ENCODE measurements at places on chromosomes 5 and 9.

GRCh38 chr5:143231973-143232812 lies 171.3 kb downstream of the NR3C1 start:
- DNase-seq: no peak

GRCh38 chr9:88781628-88782391 lies 209.5 kb upstream of the S1PR3 start:
- peak; percentile 94 for DNase-seq

- DNase-seq: no peak
Measured at GRCh38 chr5:42642006-42642405, 114.6 kb upstream of the CCDC152 start.

- DNase-seq: peak; percentile 90
Measured at GRCh38 chr5:40405230-40405629, 274.5 kb upstream of the PTGER4 start.

GRCh38 chr9:16243798-16244197 lies 626.7 kb downstream of the BNC2 start:
- no peak for DNase-seq

DNA sequence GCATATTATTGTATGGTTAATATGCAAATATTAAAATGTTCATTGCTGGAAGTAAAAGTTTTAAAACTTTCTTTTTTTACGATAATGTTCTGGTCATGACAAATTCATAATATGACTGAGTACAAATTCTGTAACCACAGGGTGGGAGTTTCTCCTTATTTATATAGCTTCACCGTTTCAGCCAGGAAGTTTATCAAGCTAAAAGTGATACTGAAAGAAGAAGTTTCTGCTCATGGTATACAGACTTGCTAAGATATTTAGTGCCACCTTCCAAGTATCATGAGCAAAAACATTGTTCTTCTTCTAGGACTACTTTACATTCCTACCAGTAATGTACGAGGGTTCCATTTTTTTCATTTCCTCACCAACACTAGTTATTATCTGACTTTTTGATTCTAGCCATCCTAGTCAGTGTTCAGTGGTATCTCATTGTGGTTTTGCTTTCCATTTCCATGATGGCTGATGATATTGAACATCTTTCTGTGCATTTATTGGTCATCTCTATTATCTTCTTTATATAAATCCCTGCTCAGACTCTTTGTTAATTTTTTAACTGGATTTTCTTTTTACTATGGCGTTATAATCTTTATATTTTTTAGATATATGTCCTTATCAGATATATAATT lies 94.2 kb upstream of the PRRC1 start:
- DNase-seq: no peak

DNA sequence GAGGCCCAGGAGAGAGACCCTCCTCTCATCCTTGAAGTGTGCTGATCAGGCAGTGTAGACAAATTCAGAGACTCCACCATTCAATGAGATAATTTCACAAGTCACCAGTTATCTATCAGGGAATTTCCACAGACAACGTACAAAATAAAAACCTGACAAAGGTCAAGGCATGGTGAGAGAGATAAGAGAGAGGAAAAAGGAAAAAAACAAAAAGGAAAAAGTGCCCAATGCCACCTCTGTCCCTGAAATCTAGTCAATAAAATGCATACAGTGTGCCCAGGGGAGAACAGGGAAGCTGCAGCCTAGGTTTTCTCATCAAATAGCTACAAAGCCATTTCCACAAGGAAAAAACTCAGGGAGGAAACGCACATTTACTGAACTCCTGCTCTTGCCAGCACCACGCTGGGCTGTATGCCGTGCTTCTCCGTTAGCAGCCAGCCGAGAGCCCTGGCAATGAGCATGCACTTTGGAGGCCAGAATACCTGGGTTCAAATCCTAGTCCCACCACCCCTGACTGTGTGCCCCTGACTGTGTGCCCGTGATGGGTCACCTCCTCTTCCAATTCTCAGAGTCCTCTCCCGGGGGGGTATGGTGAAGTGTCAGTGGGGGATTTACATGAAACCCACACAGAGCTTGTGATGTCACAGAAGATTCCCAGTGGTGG lies 11.6 kb downstream of the WHRN start:
- DNase-seq: no peak

DNA sequence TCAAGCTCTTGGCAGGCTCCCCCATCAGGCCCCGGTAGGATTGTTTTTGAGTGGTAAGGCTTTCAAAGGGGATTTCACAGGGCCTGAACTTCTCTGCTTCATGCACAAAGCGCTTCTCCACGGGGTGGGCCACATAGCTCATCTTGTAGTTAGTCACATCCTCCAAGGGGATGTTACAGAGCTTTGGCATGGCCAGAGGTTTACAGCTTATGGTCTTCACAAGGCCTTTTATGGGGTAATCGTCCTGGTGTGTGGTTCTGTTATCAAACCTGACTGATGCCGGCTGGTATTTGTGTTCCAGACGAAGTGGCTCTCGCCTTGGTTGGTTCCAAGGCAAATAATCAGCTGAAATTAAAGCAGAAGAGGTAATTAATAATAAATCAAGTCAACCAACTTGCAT lies 104.3 kb downstream of the SAXO1 start:
- peak; percentile 86 for DNase-seq

GRCh38 chr9:123085916-123086315 lies 52.4 kb downstream of the GPR21 start:
- no peak for DNase-seq

DNA sequence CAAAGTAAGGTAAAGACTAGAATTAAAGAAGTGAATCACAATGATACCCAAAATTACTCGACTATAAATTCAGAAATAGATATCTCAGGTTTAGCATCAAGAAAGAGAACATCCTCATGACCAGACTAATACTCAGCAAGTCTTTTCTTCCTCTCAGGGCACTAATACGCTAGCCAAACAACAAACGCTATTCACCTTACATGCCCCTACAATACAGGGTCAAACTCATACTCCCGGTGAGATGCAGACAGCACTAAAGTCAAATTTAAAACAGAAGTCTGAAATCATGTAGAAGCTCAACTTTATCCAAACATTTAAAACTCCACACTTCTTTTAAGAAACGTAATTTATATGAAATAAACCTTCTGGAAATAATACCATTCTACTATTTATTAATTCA lies 5.6 kb downstream of the PFDN1 start:
- DNase-seq: no peak
